NCI-H1930 (cell line): ENCODE measurements at places on chromosomes 11 and 22.
A peak's percentile ranks its signal among the peaks of the same experiment; 100 is the strongest.

- DNase-seq = no peak
Observed at GRCh38 chr11:134524896-134525845, 113.1 kb upstream of the B3GAT1 start.

DNA sequence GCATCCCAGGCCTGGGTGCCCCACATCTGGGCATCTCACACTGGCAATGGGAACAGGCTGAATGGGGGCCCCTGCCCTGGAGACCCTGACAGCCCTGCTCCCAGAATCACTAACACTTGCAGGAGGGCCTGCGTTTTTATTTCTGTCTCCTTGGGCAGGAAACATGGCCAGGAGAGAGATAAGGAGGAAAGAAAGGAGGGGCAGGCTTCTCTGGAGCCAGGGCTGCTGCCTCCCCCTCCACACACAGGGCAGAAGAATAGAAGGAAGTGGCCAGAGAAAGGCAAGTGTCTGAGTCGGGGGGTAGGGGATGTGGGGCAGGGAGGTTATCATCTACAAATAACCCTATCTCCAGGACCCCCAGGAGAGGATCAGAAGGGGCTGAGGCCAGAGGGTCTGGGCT is 25.5 kb upstream of the TSPAN18 start:
- DNase-seq = no peak

DNA sequence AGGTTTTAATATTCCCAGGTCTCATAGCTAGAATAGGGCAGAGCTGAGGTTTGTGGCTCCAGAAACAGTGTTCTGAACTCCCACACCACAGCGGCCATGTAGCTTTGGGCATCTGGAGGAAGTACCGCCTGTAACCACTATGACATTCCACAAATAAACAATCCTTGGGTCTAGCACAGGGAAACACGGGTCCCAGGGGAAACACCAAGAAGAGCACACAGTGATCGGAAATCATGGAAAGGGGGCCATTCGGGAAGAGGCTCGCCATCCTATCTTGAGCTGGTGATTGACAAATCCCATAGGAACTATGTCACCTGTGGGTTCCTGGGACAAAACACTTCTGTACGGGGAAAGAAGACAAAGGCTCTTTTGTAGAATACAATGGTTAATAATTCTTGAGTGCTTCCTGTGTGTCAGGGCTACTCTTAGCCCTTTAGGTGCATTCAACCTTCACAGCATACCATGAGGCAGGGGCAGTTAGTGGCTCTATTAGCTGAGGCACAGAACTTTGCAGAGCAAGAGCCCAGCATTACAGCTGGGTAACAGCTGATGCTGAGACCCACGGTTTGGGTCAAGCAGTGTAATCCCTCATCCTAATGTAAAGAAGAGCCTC is 514.2 kb downstream of the NTM start:
- no peak for DNase-seq

DNA sequence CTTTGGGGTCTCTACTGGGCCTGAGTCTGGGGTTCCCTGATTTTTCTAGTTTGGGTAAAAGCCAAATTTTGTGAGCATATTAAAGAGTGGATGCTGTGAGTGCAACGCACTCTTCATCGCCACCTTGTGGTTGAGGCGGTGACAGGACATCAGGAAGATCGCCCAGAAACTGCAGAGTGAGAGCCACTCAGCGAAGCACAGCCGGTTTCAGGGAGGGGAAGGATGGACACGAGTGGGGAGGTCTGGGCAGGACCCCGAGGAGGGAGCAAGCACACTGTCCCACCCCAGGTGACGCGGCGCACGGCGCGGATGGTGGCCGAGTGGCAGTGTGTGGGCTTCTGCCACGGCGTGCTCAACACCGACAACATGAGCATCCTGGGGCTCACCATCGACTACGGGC is 9.1 kb downstream of the SELENOO start:
- DNase-seq = peak; percentile 29

DNA sequence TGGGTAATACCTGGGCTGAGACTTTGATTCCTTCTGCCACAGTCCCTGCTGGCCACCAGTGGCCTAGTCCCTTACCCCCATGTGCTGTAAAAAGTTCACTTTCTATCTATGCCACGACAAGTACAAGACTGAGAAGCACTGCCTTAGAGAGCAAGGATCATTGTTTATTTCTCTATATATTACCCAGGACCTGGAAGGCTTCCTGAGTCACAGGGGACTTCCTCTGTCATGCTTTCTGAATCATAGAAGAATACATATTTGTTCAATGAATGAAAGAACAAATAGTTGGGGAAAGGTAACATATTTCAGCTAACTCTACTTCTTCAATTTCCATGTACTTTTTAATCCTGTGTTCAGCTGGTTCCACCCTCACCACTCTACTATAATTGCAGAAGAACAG is 5.5 kb upstream of the SYT9 start:
- DNase-seq = no peak

GRCh38 chr22:38071421-38072321 is 12.3 kb downstream of the SLC16A8 start:
- no peak for DNase-seq

GRCh38 chr11:64829536-64830251 is 14.8 kb downstream of the CDC42BPG start:
- DNase-seq = no peak

DNA sequence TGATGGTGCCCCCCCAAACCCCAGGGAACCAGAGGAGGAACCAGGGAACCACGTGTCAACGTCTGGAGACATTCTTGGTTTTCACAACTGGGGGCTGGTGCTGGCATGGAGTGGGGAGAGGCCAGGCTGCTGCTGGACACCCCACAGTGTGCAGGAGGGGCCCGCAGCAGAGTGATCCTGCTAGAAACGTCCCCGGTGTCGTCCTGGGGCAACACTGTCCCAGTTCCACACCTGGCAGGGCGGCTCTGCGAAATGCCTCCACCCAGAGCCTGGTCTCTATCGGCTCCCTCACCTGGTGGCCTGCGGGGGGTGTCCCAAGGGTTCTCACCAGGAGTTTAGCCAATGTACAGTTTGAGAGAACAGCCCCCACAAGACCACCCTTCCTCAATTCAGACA is 226.3 kb downstream of the CTTN start:
- DNase-seq = no peak

- no peak for DNase-seq
Observed at GRCh38 chr11:64476881-64477280, 114.1 kb upstream of the SLC22A12 start.

DNA sequence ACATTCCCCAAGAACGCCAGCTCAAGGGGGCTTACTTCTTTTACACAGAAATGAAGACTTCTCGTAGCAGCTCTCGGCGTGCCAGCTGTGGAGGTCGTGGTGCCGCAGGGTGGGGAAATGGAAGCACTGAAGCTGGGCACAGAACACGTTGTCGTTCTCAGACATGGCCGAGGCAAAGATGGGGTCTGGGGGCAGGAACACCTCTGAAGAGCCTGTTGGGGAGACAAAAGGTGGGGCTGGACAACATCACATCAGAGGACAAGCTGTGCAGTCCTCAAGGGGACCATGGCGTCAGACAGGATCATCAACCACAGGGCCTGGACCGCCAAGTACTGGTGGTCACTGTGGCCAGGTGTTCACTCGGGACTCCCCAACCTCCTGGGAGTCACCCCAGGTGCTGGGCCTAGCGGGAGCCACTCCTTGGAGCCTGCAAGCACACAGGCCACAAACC is 65.2 kb downstream of the DGCR2 start:
- DNase-seq = no peak

DNA sequence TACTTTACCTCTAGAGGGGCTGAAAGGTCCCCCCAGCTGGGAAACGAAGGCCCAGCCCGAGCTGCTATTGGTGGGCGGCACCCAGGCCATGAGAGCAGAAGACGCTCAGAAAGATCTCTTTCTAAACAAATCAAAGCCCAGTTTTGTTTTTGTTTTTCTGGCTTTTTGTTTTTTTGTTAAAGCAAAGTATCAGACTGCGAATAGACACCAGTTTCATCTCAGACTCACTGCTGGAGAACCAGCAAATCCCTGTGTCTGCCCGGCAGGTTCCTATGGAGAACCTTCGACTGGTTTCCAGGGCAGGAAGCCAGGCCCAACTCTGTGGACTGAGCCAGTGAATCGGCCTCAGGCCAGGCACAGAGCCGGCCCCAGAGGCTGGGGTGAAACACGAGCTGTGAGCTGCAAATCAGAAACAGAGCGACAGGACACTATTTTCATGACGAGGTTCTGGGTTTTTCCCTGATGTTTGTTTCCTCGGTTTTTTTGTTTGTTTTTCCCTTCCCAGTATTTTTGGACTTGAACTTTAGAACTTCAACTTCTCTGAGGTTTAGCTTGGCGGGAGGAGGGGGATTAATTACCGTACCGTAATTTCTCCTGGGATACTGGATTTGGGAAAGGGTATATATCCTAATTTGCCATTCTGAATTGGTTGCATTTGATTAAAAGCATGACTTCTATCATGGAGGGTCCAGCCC is 16.0 kb upstream of the B4GALNT4 start:
- DNase-seq = no peak

GRCh38 chr11:119729951-119730613 is 1.1 kb upstream of the NECTIN1 start:
- no peak for DNase-seq

DNA sequence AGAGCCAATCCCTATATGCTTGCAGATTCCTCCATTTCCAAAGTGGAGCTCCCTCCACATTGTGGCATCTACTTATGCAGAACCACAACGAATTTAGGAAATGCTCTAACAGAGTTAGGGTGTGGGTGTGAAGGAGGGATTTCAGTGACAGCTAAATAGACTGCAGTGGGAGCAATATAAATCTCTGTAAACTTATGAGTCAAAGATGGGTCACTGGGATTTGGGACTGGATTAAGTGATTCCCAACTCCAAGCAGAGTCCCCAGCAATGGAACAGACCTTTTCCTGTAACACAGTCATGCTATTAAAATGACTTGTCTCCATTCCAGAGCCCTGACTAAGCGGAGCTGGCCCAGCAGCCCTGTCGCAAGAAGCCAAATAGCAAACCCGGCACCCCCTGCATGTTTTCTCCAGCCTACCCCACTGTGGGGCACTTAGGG is 36.6 kb downstream of the RPL27A start:
- no peak for DNase-seq

DNA sequence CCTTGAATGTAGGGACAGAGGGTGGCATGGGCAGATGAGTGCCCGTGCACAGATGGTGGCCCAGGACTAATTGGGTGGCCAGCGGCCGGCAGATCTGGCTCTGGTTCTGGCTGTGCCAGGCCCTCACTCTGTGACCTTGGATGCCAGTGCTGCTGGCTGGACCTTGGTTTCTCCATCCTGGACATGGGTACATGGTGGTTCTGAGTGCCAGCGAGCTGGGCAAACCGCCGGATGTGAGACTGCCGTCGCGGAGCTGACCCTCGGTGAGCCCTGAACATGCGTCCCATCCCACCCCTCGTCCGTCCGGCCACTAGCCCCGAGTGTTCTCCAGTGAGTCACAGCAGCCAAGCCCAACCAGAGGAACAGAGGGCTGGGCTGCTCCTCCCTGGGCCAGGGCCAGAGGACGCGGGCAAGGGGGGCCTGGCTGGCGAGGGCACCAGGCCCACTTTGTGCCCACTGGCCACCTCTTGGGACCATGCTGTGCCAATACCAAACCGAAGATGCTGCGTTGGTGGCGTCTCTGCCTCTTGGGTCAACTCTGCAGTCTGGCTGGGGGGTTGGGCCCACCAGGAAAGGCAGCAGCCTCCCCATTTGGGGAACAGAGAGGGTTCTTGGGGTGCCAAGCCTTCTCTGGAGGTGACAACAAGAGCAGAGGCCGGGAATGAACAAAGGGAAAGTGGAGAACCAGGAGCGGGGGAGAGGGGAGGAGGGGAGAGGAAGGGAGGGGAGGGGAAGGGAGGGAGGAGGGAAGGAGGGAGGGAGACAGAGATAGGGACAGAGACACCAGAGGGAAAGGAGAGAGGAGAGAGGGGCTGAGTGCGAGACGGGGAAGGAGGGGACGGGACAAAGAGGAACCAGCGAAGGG is 10.7 kb downstream of the LSP1 start:
- no peak for DNase-seq

DNA sequence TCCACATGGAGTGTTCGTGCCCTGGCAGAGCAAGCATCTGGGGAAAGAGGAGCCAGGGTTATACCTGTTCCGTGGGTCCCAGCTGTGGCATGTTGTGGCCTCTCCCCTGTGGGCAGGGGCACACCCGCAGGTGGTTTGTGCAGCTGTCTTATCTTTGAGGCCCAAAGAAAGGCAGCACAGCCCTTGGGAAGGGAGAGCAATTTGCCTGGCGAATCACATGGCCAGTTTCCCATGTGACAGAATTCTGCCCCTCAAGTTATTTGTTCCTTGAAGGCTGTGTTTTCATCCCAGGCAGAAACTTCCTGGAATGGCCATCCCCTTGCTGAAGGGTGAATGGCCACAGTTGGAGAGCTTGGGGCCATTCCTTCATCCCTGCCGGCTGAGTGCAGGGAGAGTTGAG is 16.4 kb upstream of the COX8A start:
- no peak for DNase-seq

DNA sequence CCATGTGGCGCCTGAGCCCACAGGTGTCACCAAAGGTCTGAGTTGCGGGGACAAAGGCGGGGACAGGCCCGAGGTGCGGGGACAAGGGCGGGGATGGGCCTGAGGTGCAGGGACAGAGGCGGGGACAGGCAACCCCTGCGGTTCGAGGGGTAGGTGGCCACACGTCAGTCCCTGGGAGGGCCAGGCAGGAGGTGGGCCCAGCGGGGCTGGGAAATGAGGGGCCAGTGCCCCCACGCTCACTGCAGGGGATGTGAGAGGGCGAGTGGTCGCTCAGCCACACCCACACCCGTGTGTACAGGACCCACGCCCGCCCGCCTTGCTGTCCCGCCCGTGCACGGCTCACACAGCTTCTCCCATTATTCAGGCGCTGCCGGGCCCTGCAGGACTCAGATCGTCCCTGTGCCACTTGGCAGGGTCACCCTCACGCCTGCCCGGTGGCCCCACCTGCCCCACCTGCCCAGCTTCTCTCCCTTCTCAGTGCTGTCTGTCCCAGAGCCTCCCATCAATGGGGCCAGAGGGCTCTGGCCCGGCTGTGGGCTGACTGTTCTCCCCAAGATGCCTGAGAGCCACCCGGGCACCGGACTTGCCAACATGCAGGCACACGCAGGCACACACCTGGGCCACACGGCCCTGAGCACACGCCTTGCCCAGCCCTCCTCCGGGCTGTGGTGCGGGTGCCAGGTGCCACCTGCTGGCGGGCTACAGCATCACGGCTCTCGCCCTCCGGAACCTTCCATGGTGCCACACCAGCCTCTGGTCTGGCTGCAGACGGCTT is 14.2 kb upstream of the MUC6 start:
- DNase-seq = peak; percentile 67

DNA sequence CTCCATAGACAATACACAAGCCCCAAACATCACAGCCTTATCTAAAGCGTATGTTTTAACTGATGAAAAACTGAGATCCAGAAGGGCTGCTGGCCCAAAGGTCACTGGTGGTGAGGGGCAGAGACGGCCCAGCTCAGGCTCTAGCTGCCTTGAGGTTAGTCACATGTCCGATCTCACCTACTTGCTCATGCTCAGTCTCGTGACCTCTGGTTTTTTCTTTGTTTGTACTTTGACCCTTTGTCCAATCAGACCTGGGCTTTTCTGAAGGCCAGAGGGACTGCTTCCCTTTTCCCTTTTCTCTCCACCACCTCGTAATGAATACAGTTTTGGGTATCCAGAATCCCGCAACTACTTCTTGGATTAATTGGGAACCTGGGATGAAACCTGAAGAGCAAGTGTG is 28.6 kb downstream of the MMP20 start:
- no peak for DNase-seq

- no peak for DNase-seq
Observed at GRCh38 chr22:36884349-36885158, 23.7 kb downstream of the NCF4 start.

GRCh38 chr22:45105281-45105702 is 58.4 kb upstream of the NUP50 start:
- DNase-seq = no peak
